ENCODE measurements at places on chromosomes 12 and 14.

DNA sequence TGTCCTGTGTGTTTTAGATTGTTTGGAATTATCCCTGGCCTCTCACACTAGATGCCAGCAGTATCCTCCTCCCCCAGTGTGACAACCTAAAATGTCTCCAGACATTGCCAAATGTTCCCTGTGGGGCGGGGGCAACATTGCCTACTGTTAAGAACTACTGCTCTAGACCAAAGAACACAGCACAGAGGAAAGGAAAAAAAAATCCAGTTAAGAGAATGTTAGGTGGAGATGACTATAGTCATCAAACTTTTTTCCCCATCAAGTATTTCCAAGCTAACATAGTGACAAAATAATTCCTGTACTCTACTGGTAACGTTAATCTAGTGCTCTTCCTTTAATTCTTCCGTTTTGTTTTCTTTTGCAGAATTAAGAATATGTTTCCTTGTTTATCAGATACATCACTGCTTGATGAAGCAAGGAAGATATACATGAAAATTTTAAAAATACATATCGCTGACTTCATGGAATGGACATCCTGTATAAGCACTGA is 3.5 kb downstream of the CDKN1B start:
- peak; percentile 37 for DNase-seq

DNA sequence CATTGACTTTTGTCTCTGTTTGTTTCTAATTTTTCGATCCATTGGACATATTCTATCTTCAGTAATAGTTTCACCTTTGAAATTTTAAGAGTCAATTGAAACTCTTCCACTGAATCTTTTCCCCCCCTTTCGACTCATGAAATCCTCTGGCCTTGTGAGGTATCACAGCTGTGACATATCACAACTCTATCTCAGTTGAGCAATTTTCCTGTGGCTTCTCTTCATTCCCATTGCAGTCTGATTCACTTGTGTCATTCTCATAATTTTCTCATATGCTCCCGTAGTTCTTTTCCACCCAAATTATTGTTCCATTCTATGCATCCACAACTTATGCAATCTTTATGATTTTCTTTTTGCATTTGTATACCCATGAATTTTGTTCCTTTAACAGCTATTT is 261.6 kb downstream of the DACT1 start:
- no peak for DNase-seq

DNA sequence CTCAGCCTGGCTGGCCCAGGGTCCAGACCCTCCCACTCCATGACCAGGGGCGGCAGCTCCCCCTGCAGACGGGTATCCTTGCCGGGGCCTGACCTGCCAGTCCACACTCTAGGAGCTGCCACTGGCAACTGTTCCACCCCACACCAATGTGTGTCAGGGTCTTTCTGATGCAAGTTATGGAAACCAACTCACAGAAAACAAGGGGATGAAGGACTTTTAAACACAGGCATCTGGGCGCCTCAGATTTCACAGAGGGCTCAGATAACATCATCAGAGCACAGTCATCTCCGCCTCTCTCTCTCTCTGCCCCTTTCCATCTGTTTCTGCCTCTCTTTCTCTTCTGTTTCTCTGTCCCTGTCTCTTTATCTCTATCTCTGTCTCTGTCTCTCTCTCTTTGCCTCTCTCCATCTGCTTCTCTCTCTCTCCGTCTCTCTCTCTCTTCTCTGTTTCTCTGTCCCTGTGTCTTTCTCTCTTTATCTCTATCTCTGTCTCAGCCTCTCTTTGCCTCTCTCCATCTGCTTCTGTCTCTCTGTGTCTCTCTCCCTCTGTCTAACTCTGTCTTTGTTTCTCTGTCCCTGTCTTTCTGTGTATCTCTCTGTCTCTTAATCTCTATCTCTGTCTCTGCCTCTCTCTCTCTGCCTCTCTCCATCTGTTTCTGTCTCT is 67.4 kb upstream of the FBRSL1 start:
- no peak for DNase-seq

DNA sequence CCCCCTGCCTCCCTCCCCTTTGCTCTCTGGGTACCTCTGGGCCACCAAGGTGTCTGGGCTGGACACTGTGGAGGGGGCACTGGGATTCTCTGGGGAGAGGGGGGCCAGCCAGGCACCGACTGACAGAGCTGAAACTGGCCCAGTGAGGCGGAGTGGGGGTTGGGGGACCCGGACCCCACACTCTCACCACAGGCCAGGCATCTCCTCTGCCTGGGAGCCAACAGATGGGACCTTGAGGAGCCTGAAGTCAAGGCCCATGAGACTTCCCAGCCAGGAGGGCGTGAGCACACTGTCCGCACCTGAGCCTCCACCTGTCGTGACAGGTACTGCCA is 39.8 kb upstream of the PPP1R13B start:
- no peak for DNase-seq
